ENCODE measurements at places on chromosomes 16 and 17.

DNA sequence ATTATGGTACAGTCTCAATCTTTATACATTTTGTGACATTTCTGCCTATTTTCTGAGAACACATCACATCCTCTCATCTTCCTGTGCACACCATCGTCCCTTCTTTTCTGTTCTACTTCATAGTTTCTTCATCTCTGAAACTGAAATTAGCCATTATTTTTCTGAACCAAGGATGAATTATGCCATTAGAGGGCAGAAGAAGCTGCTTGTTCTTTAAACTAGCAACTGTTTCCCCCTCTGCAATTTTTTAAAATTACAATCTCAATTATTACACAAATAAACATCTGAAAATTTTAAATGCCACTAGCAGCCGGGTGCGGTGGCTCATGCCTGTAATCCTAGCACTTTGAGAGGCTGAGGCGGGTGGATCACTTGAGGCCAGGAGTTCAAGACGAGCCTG, 41.3 kb downstream of the RBBP6 start:
- peak; percentile 26 for DNase-seq

DNA sequence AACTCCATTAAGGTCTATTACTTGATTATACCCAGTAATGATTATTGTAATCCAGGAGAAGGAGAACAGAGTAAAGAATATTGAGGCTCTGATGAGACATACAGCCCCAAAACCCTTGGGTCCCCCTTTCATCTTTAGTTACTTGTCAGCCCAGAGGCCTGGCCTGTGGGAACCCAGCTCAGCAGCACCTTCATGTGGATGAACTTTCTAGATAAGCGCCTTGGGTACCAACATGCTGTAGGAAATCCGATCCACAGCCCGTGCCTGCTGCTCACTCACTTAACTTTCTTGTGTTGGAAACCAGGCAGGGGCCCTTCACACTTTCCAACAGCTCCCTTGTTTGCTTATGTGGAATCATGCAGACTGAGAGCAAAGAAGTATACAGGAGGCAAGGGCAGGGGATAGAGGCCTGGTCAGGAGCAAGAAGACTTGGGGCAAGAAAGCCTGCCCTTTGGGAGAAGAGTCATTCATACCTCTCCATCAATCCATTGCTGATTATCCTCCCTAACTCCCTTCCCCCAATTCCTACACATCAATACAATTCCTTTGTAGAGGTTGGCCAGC, 64.0 kb upstream of the SOX9 start:
- no peak for DNase-seq

- DNase-seq: no peak
These were observed 66.2 kb downstream of the MYH13 start for GRCh38 chr17:10306585-10306984.

GRCh38 chr16:81928975-81929374, 82.3 kb downstream of the SDR42E1 start:
- DNase-seq: no peak

- DNase-seq: no peak
These were observed 3.4 kb downstream of the ZNF688 start for GRCh38 chr16:30567991-30568638.

DNA sequence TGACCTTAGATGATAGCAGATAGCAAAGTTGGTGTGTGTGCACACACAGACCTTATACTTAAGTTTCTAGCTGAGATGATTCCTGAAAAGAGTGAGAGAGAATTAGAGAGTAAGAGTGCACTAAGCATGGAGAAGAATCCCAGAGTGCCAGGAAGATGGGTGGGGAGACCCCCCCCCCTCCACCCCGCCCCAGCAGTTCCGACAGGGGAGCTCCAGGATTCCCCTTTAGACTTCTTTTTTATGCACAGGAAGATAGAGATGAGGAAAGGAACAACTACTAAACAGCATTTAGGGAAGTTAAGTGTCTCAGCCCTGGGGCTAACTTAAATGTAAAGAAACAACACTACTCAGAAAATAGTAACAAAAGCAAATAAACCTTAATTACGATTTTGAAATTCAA, 878.0 kb upstream of the GOT2 start:
- DNase-seq: no peak

DNA sequence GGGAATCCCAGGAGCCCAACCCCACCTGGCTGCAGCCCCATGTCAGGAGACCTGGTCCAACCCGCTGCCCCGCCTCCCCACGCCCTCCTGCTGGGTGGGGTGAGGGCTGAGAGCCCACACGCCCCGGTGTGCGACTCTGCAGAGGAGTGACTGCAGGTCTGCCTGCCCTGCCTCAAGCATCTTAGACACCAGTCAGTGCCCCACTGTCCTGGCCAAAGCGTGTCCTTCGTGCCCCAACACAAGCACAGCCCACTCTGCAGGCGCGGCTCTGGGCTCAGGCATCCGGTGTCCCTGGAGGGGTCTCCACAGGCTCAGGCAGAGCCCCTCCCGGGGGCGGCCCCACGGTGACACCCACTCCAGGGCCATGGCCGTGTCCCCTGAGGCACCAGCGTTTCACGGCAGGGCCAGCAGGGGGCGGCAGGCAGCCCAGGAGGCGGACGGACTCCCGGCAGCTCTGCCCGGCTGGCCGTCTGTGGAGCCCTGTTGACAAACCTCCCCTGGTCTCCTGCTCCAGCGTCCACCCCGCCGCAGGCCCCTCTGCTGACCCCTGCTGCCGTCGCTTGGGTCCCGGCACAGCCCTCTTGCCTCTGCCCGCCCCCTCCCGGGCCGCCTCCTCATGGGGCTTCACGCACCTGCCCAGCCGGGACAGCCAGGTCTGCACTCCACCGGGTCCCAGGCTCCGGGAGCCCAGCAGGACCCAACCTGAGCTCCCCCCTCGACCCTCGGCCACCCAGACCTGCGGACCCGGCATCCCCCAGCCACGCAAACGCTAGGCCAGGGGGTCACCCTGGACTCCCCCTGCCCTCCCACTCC, 8.6 kb upstream of the UBE2I start:
- no peak for DNase-seq

- no peak for DNase-seq
These were observed 1.3 kb upstream of the NLGN2 start for GRCh38 chr17:7406235-7406825.

DNA sequence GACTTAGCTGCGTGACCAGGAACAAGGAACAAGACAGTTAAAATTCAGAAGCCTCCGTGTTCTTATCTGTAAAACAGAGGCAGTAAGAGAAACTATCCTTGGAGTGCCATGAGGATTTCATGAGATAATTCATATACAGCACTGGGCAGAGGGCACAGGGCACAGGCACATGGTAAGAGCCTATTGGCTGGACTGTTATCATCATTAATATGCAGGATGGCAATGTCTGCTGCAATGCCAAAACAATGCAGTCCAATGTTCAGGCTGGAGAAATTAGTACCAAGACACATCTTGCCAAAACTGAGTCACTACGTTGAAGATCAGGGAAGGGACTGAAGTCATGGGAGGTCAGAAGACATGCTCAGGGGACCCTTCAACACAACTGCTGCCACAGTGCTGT, 13.6 kb downstream of the CDRT4 start:
- peak; percentile 93 for DNase-seq

- peak; percentile 66 for DNase-seq
These were observed 818 bp downstream of the DNAJC7 start for GRCh38 chr17:42016411-42016831.

DNA sequence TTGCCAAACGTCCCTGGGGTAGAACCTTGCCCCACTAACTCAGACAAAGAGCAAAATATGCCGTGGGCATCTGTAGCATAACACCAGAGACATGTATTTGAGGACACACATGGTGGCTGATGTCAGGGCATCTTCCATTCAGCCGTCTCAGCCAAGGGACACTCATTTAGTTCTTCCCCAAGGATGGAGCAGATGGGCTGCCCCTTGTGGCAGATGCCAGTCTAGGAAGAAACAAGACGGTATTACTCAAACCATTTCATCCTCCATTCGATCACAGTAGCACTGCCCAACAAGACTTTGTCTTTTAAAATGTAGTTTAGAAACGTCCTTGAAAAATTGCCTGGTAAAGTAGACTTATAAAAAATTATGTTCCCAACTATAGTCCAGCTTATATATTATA, 937.6 kb upstream of the EEF2KMT start:
- DNase-seq: no peak

- DNase-seq: no peak
These were observed 336.9 kb downstream of the SOX9 start for GRCh38 chr17:72457712-72458111.

DNA sequence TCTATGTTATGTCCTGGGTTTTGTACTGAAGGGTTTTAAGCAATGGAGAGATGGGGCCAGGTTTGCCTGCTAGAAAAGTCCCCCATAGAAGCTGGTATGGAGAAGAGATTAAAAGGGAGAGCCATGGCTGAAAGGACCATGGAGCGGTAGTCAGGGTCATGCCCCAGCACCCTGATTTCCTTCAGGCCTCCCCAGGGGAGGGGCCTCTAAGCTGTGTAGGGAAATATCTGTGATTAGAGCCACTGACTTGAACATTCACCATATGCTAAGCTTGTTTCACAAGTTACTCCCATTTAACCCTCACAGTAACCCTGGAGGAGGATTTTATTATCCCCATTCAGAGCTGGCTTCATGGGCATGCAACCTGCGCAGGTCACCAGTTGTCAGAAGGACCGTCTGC, 3.8 kb upstream of the ATP2A3 start:
- DNase-seq: no peak

GRCh38 chr17:68535922-68536321, 23.7 kb downstream of the PRKAR1A start:
- no peak for DNase-seq

GRCh38 chr16:79885320-79885719, 284.8 kb upstream of the MAF start:
- DNase-seq: no peak

DNA sequence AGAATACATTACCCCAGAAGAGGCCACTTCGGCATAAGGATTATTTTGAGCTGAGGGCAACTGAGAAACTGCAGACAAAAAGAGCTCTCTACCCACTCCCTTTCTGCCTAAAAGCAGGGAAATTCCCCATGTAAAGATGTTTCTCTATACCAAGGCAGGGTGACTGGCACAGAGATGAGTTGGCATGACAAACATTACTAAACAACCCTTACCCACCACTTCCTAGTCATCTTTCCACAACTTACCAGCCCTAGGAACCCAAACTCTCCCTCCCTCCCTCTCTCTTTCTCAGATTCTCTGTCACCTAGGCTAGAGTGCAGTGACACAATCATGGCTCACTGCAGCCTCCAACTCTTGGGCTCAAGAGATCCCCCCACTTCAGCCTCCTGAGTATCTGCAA, 68.6 kb downstream of the EMP2 start:
- DNase-seq: no peak

GRCh38 chr16:77540646-77541045, 105.8 kb upstream of the ADAMTS18 start:
- DNase-seq: no peak

- no peak for DNase-seq
These were observed 58.3 kb downstream of the PLD6 start for GRCh38 chr17:17147821-17148220.

DNA sequence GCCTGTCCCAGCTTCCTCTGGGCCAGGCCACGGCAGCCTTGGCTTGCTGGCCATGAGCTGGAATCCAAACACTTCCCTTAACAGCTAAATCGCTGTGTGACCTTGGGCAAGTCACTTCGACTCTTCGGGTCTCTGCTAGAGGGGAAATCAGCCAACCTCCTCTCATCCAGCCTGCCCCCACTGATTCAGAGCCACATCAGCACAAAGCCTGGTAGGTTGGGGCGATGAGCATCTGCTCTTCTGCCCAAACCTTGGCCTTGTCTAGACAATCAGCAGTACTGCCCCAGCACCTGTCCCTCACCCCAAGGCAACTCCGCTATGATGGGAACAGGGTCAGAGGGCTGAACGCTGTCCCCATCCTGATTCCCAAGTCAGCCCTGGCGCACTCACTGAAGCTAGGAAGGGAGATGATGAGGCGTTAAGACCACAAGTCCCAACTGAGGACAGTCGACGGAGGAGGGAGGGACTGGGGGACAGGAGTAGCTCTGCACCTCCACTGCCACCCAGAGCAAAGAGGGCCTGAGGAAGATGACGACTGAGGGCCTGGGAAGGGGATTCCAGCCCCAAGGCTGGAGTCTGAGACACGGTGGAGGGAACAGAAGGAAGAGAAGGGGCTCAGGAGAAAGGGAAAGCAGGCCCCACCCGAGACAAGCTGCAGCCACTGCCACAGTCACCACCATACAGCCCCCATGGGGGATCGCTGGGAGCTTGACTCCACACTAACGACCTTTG, 1.3 kb downstream of the CLUH start:
- DNase-seq: no peak

DNA sequence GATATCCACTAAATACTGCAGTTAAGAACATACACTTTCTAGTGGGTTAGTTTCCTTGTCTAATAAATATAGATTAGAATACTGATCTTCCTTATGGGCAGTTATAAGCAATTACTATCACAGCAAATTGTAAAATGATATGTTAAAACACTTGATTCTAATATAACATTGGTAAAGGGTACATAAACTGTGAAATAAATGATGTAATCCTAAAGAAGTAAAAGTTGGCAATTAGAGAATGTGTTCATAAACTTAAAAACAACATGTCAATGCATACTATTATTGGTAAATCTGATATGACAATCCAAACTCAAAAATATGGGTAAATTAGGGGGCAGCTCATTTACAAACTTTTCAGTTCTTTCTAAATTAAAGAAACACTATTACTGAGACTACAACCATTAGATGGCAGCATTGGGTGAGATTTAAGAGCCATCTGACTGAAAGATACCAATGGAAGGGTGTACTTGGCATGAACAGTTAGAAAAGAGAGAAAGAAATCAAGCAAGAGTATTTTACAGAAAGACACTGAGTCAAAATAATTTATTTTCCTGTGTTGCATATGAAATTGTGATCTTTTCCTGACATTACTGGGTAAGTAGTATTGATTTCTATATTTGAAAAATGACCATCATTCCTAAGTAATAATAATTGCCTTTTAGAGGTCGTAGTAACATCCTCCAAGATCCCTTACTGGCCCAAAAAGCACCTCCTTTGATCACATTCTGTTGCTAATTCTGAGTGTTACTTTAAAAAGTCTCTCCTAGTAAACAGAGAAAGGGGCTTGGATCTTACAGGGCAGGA, 119.6 kb downstream of the SPAG9 start:
- DNase-seq: peak; percentile 89

GRCh38 chr16:53809088-53809932, 105.4 kb downstream of the FTO start:
- DNase-seq: peak; percentile 75

DNA sequence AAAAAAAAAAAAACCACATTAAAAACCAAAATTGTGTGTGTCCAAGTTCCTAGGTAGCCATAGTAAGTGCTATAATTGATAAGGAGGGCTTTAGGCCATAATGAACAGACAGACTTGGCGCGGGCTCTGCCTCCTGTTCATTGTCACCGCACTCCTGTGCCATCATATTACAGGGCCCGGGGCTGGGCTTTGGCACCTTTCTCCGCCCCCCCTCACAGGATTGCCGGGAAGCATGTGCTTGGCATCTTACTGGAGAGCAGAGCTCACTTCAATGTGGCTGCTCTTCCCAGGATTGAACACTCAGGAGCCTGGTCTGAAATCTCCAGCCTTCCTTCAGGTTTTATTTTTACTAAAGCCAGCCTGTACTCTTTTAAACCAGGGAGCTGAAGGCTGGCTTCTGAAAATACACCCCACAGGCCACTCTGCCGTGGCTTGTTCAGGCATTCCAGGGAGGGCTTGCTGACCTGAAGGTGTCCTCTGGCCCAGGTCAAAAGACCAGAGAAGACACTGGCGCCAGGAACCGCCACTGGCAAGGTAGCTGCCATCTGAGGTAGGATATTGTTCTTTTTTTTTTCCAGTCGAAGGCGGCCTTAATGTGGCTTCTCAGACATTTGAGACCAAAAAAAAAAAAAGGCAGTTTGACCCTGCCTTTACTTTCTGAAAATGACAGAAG, 39.3 kb downstream of the DHRS7B start:
- no peak for DNase-seq
